ENCODE measurements at places on chromosomes 6 and 20.
A peak's percentile ranks its signal among the peaks of the same experiment; 100 is the strongest.

GRCh38 chr6:131917318-131917717 is 33.9 kb downstream of the CCN2 start:
- no peak for ATAC-seq

DNA sequence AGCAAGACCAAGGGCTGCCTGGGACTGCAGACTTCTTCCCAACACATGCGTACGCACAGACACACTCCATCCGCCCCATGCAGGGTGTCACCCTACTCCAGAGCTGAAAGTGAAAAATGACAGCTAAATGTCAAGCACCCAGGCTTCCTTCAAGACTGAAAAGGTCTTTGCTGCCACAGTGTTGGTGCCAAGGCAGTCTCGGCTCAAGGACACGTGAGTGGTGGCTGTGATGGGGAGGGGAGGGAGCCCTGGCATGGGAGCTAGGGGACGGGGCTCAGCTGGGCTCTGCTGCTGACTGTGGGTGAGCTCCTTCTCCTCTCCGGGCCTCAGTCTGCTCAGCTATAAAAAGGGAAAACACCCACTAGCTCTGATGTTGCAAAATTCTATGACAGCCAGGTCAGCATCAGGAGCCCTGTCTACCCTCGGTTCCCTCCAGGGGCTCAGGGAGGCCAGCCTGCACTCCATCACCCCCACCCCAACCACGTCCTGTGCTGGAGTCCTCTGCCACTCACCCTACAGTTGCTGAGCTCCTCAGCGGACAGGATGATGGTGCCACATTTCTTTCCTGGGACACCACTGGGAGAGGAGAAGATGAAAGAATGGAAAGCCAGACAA is 47.6 kb downstream of the CPNE5 start:
- no peak for ATAC-seq

DNA sequence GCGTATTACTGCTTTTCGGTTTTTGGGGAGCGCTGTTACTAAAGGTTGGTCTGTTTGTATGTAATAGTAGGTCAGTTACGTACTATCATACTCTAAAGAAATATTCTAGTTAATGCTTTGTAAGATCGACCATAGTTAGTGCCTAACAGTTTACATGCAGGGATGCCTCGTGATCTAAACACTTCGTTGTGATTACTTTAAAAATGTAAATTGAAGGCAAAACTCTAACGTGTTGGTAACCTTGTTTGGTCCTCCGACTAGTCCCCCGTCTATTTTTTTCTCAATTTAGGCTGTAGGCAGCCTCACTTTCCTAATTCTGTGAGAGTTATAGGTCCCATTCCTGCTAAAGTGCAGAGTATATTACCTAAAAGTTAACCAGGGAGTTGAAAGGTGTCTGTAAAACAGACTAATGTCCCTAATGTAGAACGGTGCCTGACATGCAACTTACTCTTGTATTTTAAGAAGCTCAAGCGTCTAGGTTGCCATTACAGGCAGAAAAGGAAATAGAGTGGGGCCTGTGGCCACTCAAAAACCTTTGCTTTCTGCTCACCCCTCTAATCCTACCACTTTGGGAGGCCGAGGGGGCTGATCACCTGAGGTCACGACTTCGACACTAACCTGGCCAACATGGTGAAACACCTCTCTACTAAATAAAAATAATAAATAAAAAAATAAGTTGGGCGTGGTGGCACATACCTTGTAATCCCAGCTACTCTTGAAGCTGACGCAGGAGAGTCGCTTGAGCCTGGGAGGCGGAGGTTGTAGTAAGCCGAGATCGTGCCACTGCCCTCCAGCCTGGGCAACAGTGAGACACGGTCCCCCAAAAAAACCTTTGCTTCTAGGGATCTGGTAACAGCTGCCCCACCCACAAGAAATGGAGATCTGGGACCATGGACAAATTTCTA is 37.8 kb downstream of the HFE start:
- ATAC-seq, result no peak

- ATAC-seq, result no peak
These were observed 113.3 kb upstream of the FRMD1 start for GRCh38 chr6:168192195-168192900.

- no peak for ATAC-seq
These were observed 816 bp downstream of the NPEPL1 start for GRCh38 chr20:58693226-58694006.

DNA sequence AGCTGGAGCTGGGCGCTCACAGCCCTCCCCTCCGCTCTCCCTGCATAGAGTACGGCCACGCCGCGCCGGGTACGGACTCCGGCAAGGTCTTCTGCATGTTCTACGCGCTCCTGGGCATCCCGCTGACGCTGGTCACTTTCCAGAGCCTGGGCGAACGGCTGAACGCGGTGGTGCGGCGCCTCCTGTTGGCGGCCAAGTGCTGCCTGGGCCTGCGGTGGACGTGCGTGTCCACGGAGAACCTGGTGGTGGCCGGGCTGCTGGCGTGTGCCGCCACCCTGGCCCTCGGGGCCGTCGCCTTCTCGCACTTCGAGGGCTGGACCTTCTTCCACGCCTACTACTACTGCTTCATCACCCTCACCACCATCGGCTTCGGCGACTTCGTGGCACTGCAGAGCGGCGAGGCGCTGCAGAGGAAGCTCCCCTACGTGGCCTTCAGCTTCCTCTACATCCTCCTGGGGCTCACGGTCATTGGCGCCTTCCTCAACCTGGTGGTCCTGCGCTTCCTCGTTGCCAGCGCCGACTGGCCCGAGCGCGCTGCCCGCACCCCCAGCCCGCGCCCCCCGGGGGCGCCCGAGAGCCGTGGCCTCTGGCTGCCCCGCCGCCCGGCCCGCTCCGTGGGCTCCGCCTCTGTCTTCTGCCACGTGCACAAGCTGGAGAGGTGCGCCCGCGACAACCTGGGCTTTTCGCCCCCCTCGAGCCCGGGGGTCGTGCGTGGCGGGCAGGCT is 4.6 kb downstream of the KCNK15 start:
- no peak for ATAC-seq

- no peak for ATAC-seq
These were observed 293.4 kb downstream of the TBC1D32 start for GRCh38 chr6:121040831-121041230.

DNA sequence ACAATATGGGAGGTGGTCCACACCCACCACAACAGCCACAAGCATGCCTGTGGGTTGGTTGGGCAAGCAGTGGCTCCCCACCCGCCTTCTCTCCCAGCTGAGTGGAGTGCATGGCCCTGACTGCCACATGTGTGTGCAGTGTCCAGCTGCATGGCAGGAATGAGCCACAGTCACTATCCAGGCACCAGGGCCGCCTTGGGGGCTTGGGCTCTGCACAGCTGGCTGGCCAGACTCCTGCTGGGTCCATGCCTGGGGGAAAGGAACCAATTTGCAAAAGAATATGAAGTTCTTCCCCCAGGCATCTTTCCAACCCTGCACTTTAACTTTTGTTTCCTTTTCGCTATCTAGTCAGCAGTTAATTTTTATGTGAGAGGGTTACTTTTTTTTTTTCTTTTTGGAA is 11.6 kb upstream of the ASCC3 start:
- ATAC-seq, result no peak

DNA sequence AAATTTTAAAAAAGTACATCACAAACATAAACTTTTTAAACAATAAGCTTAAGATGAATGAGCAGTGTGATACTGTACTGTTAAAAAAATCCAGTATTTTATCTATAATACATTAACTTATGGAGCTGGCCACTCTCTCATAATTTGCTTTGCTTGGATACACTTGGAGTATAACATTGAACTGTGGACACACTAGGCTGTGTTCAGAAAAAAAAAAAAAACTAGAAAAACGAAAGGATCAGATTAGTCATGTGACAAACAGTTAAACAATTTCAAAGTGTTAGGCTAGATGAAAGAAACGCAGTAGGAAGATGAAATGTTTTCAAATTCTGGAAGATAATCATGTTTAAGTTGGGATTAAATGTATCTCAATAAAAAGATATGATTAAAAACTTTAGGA is 220.0 kb downstream of the GRIK2 start:
- ATAC-seq, result no peak

GRCh38 chr6:141394565-141395051 is 738.1 kb upstream of the GJE1 start:
- ATAC-seq, result no peak

DNA sequence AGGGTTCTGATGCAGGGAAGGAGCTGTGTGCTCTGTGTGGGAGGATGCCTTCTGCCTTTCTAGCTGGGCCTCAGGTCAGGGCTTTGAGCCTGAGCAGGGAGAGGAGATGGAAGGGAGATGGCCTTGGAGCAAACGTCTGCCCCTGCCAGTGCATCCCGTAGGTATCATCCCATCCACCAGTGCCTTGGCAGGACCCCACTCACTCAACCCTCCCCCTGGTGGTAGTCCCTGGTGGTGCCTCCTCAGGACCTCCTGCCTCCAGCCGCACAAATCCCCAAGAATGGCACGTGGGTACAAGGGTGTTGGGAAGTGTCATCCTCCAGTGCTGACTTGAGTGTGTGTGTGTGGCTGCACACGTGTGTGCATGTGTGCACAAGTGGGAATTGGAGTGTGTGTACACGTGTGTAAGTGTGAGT is 23.1 kb upstream of the MICB start:
- ATAC-seq, result no peak

- ATAC-seq, result no peak
These were observed 5.3 kb upstream of the NKX2-2 start for GRCh38 chr20:21519136-21519584.

GRCh38 chr6:169646906-169647567 is 54.8 kb downstream of the WDR27 start:
- no peak for ATAC-seq

GRCh38 chr6:46419576-46420002 is 71.7 kb downstream of the RCAN2 start:
- ATAC-seq, result no peak

DNA sequence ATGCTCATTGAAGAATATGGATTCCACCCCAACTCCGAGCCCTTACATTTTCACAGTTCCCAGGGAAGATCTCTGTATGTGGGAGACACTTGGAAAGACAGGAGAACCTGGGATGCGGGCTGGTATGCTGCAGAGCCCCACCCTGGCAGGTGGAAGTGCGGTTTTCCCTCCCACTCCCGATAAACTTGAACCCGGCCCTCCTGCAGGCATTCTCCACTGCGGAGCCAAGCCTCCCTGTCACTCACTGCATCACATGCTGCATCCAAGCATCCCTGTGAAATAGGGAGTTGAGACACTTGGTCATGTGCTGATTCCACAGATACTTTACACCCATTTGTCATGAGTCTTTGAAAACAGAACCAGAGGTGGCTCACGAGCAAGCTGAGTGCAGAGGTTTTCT is 35.4 kb downstream of the TMEM242 start:
- ATAC-seq, result no peak

- ATAC-seq, result peak; percentile 45
These were observed 1.7 kb downstream of the NUDT3 start for GRCh38 chr6:34390531-34391472.

GRCh38 chr6:158769234-158769770 is 49.9 kb downstream of the EZR start:
- no peak for ATAC-seq

DNA sequence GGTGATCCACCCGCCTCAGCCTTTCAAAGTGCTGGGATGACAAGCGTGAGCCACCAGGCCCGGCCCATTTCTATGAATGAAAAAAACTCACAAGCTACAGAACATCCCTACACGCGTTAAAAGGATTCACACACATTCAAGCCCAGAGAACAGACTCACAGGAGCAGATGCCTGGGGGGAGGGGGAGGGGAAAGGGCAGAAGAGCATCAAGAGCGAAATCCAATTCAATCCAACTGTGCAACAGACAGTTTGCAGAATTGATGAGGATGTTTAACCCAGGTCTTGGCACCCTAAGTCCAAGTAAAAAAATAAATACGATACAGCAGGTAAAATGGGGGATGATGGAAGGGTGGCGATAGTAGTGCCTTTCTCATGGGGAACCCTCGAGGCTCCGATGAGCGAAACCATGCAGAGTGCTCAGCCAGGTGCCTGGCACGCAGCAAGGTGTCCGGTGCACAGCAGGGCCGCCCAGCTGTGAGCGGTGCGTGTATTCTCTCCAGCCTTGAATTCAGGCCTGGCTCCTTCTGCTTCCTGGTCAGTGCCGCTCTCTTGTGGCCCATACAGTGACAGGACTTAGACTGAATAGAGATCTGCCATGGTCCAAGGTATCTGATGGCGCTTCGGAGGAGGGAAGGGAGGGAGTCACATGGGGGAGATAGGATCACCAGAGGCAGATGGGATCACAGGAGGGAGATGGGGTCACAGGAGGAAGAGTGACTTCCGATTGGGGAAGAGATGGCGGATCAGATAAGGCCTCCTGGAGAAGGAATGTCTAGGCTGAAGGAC is 35.4 kb upstream of the ANGPT4 start:
- no peak for ATAC-seq

DNA sequence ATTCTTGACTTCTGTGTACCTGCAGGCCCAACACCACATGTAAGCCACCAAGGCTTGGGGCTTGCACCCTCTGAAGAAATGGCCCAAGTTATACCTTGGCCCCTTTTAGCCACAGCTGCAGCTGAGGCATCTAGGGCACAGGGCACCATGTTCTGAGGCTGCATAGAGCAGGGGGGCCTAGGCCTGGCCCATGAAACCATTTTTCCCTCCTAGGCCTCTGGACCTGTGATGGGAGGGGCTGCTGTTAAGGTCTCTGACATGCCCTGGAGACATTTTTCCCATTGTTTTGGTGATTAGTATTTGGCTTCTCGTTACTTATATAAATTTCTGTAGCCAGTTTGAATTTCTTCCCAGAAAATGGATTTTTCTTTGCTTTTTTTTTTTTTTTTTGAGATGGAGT is 50.4 kb upstream of the SEC63 start:
- no peak for ATAC-seq

- ATAC-seq, result no peak
These were observed 25.0 kb upstream of the POPDC3 start for GRCh38 chr6:105204768-105205167.

- ATAC-seq, result no peak
These were observed 252.7 kb upstream of the POU3F2 start for GRCh38 chr6:98581705-98582104.

DNA sequence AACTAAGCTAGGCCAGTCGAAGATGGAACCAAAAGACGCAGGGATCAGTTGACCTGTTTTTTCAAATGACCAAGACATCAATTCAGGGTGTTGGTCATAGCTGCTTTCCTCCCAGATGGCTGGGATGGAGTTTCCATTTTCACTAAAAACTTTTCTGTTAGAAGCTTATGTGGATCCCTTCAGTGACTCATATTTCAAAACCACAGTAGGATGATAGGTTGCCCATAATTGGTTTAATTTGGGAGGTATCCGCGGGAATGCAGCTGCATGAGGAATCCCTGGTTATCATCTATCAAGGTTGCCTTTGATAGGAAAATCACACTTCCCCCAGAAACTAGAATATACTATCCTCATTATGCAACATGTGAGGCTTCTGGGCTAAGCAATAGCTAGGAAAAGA is 150.9 kb upstream of the MLIP start:
- ATAC-seq, result no peak

DNA sequence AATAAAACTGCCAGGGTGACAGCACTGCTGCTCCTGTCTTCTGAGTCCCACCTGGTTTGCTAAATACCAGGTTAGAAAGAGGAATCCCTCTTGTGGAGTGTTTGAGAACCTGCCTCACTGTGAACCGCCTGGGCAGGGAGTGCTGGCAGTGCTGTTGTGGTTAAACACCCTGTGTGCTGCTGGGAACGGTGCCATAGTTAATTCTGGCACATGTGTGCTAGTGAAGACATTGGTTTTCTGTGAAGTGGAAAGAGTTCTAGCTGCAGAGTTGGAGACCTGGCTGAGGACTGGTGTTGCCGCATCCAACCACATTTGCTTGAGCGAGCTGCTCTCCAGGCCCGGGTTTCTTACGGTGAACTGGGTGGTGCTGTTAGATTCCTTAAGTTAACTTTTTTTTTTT is 72.7 kb downstream of the IGF2R start:
- peak; percentile 17 for ATAC-seq

GRCh38 chr6:41734666-41735426 is 562 bp downstream of the TFEB start:
- ATAC-seq, result peak; percentile 75
